Ecto neural progenitor cell (in vitro differentiated cells): ENCODE measurements at places on chromosomes 3 and 15.
A peak's percentile ranks its signal among the peaks of the same experiment; 100 is the strongest.

- DNase-seq: no peak
Measured at GRCh38 chr3:134721214-134721613, 70.4 kb upstream of the KY start.

GRCh38 chr15:99054892-99055291 is 47.3 kb upstream of the PGPEP1L start:
- no peak for DNase-seq

GRCh38 chr15:87901926-87902690 is 354.4 kb downstream of the NTRK3 start:
- DNase-seq: no peak

GRCh38 chr3:191961529-191961928 is 500.6 kb downstream of the PYDC2 start:
- no peak for DNase-seq

GRCh38 chr3:175257123-175257522 is 398.0 kb downstream of the NAALADL2 start:
- no peak for DNase-seq

GRCh38 chr15:66670762-66671580 is 31.1 kb upstream of the SMAD6 start:
- DNase-seq: peak; percentile 76

DNA sequence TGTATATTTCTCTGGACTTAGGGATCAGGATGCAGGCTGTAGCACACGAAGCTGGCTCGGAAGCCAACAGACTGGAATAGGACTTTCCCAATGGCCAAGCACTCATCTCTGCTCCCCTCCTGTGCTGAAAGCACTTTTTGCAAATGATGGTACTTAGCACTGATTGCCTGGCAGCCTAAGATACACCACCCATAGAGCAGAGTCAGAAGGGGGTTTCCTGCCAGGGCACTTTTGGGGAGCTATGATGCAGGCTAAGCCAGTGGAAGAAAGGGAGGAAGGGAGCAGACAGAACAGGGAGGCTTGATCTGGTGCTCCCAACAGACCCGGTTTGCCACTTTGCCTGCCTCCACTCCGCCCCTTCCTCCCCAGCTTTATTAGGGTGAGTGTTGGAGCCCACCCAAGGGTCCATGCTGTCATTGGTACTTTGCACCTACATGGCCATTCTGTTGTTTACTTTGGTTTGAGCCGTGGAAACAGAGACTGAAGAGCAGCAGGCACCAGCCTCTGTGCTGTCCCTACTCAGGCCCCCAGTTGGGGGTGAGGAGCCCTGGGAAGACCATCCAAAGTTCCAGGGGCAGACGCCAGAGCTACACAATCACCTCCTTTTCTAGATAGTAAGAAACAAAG is 15.9 kb downstream of the BSN start:
- DNase-seq: no peak

GRCh38 chr15:79849789-79850188 is 47.0 kb downstream of the MTHFS start:
- no peak for DNase-seq
